ENCODE measurements at places on chromosomes 4 and X. TPM values are rescaled to one million over a fixed set of nuclear protein-coding genes. Genes with fewer than 3 reads are reported as not detected.

The CTAG1B gene
- not detected for polyA plus RNA-seq

The SCD5 gene
- 2.4 TPM for polyA plus RNA-seq

The GPR101 gene
- not detected for polyA plus RNA-seq

GRCh38 chr4:54940996-54941865 lies 184.2 kb downstream of the KDR start:
- no peak for DNase-seq

GRCh38 chr4:139316733-139317132 lies 14.5 kb upstream of the NDUFC1 start:
- no peak for DNase-seq

- no peak for DNase-seq
Observed at GRCh38 chrX:28321286-28321685, 266.0 kb upstream of the IL1RAPL1 start.

All from heart left ventricle (tissue), 16 donors.